Hippocampal formation (tissue), 2 donors: ENCODE measurements at places on chromosomes 1 and 21.

GRCh38 chr1:155260276-155260675 is 1.9 kb downstream of the SCAMP3 start:
- no peak for DNase-seq

DNA sequence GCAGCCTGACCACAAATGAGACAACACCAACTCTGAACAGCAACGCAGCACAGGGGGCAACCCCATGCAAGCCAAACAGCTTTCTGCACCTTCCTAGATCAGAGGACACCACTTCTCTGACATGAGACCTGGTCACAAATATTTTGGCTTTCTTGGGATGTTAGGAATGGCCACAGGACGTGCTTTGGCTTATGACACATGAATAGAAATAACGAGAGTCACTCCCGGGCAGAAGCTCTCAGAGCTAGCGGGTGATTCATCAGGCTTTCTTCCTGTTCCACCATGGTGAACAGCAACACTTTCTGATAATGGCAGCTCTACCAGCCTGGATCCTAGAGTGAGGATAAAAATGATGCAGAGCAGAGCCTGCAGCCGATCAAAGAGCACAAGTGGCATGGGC is 39.4 kb downstream of the PAFAH2 start:
- DNase-seq = no peak

GRCh38 chr1:68116643-68117235 is 66.3 kb upstream of the DIRAS3 start:
- DNase-seq = peak; percentile 34

DNA sequence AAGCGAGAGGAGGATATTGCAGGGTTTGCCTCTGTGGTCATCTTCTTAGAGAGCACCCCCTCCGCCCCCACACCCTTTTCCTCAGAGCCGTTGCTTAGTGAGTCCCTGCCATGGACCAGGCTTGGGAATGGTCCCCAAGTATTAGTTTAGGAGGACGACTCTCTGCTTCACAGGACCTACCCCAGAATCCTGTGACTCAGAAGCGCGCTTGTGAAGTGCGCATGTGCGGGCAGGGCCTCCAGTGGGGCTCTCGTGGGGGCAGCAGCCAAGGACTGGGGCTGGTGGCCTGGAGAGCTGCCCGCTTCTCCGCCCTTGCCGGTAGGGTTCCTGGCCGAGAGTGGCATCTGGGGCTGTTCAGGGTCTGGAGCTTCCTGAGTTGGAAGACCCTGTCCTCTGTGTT is 37.3 kb upstream of the HMGN1 start:
- no peak for DNase-seq

GRCh38 chr1:149997585-149998262 is 12.8 kb downstream of the OTUD7B start:
- no peak for DNase-seq

DNA sequence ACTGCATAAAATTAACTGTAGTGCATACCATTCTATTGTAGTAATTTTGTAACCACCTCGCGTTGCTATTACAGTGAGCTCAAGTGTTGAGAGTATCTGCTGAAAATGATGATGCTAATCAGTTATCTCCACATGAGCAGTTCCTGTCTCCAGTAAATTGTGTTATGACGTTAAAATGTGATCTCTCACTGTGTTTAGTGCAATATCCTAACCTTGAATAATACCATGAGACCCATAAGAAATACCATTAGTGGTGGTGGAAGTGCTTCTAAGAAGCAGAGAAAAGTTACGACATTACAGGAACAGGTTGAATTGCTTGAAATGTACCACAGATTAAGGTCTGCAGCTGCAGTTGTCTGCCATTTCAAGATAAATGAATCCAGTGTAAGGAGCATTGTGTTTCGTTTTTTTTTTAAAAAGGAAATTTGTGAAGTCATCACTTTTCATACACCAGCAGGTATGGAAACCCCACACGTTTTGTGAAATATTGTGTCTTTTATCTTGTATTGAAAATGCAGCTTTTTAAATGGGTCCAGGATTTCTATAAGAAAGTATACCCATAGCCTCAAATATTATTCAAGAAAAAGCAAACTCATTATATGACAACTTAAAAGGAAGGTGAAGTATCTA is 72.5 kb downstream of the ANGPTL1 start:
- DNase-seq = no peak

- DNase-seq = no peak
These were observed 19.7 kb downstream of the BTG2 start for GRCh38 chr1:203325026-203325417.

- no peak for DNase-seq
These were observed 876 bp downstream of the RAB29 start for GRCh38 chr1:205774198-205775014.

- no peak for DNase-seq
These were observed 19.0 kb downstream of the YTHDF2 start for GRCh38 chr1:28755701-28756100.
